ENCODE measurements at places on chromosomes 3 and 15.

DNA sequence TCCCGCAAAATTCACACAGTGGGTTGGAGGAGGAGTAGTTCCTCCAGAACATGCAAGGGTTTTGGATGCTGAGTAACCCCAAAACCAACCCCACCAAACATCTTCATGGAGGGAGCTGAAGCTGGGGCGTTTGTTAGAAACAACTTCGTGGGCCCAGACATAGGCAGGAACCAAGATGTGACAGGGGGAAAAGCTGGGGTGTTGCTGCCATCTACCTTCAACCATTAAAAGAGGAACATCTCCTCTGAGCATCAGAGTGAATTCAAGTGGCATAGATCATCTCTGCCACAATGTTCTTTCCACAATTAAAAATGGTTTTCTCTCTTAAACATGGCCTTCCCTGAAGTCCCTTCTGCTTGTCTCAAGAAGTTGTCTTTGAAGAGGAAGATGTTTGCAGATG lies 20.5 kb downstream of the SIDT1 start:
- DNase-seq = no peak

DNA sequence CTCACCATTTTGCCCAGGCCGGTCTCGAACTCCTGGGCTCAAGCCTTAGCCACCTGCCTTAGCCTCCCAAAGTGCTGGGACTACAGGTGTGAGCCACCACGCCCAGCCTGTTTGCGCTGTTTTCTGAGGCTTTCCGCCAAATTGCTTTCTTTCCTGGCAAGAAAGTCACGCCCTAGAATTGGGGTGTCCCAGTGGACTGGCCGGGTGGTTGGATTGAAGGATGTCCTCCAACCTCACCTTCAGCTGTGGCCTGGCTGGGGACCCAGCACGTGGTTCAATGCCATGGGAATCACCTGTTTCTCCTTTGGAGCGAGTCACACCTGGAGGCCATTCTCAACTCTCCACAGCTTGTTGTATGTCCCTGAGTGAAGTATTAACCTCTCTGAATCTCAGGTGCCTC lies 5.8 kb upstream of the ANKDD1A start:
- DNase-seq = peak; percentile 58

DNA sequence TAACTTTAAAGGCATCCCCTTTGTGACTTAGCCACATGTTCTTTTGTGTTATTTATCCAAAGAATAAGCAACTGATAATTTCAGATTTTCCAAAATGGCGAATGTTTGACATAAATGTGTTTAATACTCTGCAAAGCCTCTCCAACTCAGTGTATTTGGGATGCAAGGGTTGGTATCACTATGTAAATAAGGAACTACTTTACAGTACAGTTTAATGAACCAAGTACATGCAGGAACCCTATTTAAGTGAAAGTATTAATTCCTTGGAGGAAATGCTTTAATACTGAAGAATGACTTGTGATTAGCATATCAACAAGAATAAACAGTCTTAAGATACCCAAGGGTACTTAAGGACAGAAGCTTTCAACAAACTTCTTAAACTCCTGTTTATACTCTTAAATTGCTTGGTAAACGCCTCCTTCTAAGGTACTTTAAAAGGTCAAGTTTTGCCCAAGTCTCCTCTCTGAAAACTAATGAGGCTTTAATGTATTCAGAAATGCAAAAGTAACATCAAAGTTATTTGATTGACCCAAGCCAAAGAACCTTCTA lies 107.7 kb downstream of the TNIK start:
- no peak for DNase-seq

DNA sequence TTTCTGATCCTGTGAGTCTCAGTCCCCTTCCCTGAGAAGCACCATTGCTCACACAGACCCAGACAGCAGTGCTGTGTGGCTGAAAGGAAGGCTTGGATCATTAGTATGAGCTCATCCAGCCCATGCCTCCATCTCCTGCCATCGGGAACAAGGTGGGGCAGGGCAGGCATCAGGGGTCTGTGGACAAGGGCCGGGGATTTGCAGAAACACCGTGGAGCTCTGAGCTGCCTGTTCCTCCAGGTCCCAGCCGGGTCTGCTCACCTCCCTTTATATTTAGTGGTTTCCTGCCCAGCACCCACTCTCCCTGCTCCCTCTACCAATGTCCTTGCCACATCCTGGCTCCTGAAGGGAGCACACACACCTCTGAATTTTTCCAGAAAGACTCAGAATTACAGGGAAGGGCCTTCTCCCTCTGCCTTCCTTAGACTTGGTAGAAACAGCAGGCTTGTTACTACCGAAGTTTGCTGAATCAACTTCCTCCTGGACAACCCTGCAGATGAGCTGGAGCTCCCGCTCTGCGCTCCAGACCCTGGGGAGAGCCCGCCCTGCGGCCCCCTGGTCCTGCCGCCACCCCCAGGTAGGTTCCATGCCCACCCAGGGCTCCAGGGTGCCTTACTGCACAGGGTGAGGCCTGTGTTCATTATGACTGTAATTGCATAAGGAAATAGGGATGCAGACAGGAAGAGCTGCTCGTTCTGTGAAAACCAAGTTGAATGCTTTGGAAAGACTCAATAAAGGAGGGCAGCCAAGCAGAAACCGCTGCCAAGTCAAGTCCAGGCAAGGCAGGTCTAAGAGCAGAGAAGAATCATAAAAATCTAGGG lies 128.1 kb downstream of the NSMCE3 start:
- DNase-seq = peak; percentile 45

GRCh38 chr3:95123104-95123503 lies 1060.2 kb downstream of the NSUN3 start:
- no peak for DNase-seq

GRCh38 chr15:70625438-70625837 lies 137.9 kb downstream of the UACA start:
- no peak for DNase-seq
